ENCODE measurements at places on chromosomes 4 and X.

- no peak for DNase-seq
Observed at GRCh38 chr4:117801756-117802155, 232.5 kb upstream of the NDST3 start.

DNA sequence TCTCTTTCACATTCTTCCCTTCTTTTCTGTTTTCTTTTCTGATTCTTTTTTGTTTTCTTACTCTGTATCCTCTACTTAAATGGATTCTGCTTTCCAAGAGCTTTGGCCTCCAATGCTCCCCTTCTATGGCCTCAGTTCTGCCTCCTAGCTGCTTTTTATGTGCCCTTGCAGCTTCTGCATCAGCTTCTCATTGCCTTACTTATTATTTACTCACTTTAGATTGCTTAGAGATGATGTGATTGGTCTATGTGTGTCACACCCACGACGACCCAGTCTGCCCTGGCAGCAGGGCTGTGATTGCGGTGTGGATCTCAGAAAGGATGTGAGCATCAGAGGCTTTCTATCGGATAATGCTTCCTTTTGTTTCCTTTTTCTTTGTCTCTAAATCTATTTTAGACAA, 71.8 kb upstream of the SMARCA5 start:
- DNase-seq, result no peak

DNA sequence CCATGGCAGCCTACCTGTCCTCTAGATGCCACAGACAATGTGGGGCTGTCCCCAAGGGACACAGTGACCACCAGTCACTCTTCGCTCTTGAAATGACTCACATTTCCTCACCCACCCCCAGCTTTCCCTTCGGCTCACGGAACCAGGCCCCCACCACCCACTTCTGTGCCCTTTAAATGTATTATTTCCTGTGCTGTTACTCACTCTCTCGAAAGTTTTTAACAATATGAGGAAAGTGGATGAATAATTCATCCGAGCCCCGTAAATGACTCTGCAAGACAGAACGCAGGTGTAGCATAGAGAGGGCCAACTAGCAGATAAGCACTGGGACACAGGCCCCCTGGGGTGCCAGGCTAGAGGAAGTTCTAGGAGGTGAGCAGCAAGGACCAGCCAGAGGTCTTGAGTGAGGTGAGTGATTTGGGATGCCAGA, 179.5 kb upstream of the TBL1X start:
- no peak for DNase-seq

- DNase-seq, result no peak
Observed at GRCh38 chrX:11117745-11118144, 6.6 kb downstream of the HCCS start.

Data from heart right ventricle (tissue), 16 donors.